ENCODE measurements at places on chromosomes 13 and 19.

- DNase-seq = peak; percentile 72
These were observed 9.8 kb downstream of the PRX start for GRCh38 chr19:40403262-40403984.

- no peak for DNase-seq
These were observed 253.0 kb downstream of the TSHZ3 start for GRCh38 chr19:31096062-31096830.

- DNase-seq = no peak
These were observed 30.9 kb upstream of the KCTD4 start for GRCh38 chr13:45231722-45232121.

DNA sequence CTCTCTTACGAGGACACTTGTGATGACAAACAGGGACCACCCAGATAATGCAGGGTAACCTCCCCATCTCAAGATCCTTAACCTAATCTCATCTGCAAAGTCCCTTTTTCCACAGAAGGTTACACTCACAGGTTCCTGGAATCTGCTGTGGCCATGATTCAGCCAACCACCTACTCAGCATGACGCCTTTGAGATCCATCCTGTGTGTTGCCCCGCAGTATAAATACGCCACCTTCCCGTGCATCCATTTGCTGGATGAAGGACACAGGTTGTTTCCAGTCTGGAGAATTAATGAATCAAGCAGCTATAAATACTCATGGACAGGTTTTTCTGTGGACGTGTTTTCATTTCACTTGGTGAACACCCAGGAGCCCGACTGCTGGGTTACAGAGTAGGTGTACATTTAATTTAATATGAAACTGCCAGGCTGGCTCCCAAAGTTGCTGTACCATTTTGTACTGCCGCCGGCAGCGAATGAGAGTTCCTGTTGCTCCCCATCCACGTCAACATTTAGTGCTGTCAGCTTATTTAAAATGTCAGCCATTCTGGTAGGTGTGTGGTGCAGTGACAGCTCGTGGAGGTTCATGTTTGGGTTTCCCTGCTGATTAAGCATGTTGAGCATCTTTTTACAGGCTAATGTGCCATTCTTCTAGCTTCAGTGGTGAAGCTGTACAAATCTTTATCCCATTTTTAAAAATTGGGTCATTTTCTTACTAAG lies 40.2 kb downstream of the ELL start:
- no peak for DNase-seq

DNA sequence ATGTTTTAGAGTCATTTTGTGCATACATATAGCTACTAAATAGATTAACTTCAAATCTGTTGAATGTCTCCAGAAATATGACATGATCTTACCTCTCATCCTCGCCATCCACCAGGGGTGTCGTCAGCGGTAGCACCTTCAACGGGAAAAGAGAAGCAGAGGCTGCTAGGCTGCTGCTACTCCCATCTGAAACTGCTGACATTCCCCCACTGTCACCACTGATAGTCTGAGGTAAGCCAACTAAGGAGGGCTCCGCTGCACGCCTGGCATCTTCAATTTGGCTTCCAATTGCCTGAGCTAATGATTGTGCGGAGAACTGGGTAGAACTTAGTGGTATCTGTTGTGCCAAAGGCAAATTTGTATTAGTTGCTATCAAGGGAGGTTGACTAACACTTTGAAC lies 3.1 kb downstream of the TSC22D1 start:
- no peak for DNase-seq

- DNase-seq = no peak
These were observed 727 bp downstream of the CERS1 start for GRCh38 chr19:18895038-18895823.

- DNase-seq = no peak
These were observed at the start of gene CCDC8 for GRCh38 chr19:46413262-46414031. TSS of gene CCDC8 (minus strand) at chr19:46413564. CDS start at chr19:46412810, 754 bp downstream.

DNA sequence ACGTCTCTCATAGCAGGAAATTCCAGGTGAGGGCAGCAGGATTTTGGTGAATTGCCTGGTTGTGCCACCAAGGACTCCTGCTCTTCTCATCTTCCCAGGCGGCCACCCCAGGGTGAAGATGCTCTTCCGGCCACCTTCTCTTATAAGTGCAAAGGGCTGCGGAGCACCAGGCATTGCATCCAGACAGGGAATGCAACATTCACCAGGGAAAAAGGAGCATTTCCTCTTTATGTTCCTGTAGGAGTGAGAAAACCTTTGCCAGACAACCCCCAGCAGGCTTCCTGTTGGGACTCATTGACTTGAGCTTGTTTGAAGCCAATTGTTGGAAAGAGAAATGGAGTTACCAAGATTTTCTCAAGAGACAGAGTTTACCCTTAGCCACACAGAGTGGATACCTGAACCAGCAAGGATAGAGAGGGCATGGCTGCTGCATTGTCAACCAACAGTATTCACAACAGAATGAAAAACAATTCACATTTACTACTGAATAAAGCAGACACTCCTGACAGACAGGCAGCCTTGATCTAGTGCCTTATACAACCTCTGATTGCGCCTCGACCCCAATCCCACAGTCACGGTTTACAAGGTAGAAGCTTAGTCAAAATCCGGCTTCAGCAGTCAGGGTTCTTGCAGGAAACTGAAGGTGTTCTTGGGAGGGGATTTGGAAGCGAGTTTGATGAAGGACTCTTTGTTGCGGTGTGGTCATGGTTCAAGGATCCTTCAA lies 1.8 kb upstream of the ATP11A start:
- DNase-seq = no peak

DNA sequence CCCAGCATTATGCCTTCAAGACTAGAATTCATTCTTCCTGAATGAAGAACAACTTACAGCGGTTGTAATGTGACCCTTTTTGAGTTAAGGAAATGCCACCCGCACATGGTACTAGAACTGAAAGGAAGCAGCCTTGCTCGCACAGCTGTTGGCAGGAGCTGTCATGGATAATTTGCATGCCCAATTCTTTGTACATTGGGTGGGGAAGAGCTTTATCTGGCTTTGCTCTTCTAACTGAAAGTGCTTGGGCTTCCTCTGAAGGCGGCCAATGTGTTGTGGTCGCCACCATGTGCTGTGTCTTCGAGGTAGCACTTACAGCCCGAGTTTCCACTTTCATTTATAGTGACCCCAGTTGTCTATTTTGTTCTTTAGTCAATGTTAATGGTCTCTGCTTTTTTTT lies 3.4 kb downstream of the CCNE1 start:
- no peak for DNase-seq

GRCh38 chr19:15289673-15290072 lies 42.7 kb downstream of the BRD4 start:
- DNase-seq = no peak

DNA sequence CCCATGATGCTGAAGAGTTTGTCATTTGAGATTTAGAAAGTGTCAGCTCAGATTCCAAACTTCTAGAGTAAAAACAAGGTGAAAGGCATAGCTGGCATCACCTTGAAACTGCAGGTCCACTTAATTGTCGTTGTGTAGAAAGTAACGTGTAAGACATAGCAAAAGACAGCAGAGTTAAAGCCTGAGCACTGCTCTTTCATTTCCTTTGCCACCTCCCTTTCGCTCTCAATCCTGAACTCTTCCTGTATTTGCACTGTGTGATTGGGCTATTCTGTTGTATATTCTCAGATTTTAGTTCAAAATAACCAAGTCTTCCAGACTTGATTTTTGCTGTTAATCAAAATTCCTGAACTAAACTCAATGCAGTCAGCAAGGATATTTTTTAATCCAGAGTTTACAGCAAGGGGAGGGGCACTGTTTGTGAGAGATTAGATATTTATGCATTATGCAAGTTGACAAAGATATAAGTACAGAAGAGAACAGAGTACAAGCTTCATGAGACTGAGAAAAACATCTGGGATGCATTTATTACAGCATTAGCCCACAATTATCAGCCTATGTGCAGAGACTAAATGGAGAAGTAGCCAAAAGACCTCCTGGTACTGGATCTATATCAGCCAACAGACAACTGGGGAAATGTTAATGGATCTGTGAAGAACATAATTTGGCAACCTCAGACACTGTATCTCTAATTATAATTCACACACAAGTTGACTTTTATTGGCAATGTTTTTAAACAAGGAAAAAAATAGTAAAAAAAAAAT lies 328.6 kb downstream of the SUCLA2 start:
- DNase-seq = no peak

- DNase-seq = peak; percentile 85
These were observed 1007.2 kb downstream of the PCDH9 start for GRCh38 chr13:66222926-66223325.

DNA sequence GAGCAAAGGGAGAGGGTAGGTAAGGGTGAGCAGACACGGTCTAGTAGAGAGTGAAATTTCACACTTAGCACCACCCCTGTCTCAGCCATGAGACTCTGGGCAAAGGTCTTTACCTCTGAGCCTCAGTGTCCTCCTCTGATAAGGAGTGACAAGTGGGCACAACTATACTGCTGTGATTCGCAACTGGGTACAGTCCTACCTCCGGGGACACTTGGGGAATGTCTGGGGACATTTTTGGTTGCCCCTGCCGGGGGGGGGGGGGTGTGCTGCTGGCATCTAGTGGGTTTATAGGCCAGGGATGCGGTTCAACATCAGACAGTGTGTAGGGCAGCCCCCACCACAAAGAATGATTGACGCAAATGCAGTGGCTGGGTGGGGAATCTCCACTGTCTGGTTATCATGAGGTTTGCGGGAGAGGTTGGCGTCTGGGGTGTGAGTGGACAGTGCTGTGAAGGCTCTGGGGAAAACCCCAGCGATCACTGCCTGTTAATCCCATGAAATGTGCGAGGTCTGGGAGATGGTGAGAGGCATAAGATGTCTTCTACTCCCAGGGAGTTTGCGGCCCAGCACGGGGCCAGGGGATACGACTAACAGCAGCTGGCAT lies 4.3 kb downstream of the NACC1 start:
- no peak for DNase-seq

DNA sequence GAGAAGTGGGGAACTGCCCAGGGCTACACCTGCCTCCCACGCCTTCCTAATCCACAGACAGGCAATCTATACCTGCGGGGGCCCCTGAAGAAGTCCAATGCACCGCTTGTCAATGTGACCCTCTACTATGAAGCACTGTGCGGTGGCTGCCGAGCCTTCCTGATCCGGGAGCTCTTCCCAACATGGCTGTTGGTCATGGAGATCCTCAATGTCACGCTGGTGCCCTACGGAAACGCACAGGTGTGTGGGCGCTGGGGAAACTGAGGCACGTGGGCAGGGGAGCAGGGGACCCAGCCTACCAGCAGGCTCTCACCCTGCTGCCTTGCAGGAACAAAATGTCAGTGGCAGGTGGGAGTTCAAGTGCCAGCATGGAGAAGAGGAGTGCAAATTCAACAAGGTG lies 1.4 kb downstream of the IFI30 start:
- no peak for DNase-seq

- no peak for DNase-seq
These were observed 53.3 kb downstream of the PARP4 start for GRCh38 chr13:24459234-24459633.

All from HL-60 (cell line).